ENCODE measurements at places on chromosomes 7 and 10.

GRCh38 chr10:68074031-68074774, 880 bp downstream of the HERC4 start:
- DNase-seq, result no peak

DNA sequence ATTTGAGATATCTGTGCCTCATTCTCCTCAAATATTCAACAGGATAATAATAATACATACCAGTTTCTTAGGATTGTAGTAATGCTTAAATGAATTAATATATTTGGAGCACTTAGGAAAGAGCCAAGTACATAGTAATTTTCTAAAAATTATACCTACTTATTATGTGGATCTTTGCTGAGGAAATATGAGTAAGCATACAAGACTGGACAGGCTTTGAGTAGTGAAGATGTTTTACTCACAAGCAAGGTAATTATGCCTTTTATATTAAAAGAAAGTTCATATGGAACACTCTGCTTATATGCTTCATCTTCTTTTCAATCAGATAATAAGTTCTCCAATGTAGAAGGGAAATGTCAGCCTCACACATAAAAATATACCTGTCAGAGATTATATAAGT, 337.5 kb upstream of the KAT6B start:
- no peak for DNase-seq

GRCh38 chr7:53518319-53518718, 482.9 kb downstream of the POM121L12 start:
- no peak for DNase-seq

- no peak for DNase-seq
Measured at GRCh38 chr7:8481752-8482446, 48.5 kb downstream of the NXPH1 start.

GRCh38 chr7:151248346-151249033, at the start of gene SMARCD3:
SMARCD3 (minus strand) TSS chr7:151248694; CDS start chr7:151248562, 132 bp downstream.
- DNase-seq, result no peak

GRCh38 chr7:66125052-66125694, 10.5 kb downstream of the CRCP start:
- no peak for DNase-seq

- DNase-seq, result no peak
Measured at GRCh38 chr7:111438369-111439289, 123.7 kb downstream of the IMMP2L start.

- DNase-seq, result no peak
Measured at GRCh38 chr10:119786117-119786769, 60.4 kb downstream of the INPP5F start.

- no peak for DNase-seq
Measured at GRCh38 chr10:75117995-75118394, 6.5 kb downstream of the SAMD8 start.

DNA sequence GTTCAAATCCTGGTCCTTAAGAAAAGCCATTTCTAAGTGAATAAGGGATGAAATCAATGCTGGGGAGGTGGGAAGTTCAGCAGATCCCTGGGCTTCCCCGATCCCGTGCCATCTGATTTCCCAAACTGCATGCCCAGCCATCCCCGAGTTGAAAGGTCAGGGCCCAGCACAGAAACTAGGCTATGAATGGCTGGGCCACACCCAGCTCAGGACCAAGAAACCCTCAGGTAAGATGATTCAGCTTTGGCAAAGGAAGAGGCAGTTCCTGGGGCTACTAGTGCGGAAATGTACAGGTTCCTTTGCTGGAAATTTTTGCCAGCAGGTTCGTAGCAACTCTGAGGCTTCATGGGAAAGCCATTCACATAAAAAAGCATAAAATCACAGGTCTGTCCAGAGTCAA, 182.7 kb downstream of the FAM107B start:
- DNase-seq, result no peak

GRCh38 chr7:43485580-43485979, 97.3 kb upstream of the STK17A start:
- DNase-seq, result no peak
